ENCODE measurements at places on chromosomes 11 and 22.

DNA sequence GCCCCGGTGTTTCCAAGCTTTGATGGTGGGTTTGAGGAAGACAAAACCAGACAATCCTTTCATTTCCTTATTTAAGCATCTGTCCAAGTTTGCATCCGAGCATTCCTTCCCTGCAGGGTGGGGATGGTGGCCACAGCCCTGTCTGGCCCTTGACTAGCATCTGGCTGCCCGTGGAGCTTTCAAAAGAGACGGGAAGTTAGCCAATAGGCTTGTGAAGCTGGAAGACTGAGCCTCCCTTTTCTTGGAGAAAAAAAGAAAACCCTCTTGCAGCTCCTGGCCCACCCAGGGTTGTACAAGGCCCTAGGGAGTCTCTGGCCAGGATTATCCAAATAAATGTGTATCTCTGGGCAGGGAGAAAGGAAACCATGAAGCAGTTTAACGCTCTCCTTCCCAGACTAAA lies 60.6 kb downstream of the MICAL2 start:
- no peak for DNase-seq

DNA sequence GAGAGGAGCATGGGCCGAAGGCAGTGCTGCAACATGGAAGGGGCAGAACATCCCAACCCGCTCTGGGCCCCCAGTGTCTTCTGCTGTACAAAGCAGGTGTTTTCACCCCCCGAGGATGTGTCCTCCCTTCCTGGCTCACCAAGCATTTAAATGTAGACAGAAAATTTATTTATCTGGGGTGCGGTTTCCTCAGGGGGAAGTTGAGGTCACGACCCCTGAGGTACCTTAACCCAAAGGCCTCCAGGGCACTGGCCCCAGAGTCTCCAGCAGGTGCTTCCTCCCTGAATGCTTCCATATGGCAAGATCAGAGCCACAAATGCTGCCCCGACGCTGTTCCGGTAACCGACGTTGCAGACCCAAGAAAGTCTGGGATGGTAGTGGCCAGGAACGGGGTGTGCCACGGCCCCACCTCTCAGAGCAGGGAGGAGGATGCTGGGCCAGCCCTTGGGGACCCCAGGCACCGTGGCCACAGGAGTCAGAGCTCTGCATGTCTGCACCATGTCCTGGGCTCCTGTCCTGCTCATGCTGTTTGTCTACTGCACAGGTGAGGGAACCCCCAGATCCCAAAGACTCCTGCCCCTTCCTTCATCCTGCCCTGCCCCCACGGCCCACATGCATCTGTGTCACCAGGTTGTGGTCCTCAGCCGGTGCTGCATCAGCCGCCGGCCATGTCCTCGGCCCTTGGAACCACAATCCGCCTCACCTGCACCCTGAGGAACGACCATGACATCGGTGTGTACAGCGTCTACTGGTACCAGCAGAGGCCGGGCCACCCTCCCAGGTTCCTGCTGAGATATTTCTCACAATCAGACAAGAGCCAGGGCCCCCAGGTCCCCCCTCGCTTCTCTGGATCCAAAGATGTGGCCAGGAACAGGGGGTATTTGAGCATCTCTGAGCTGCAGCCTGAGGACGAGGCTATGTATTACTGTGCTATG lies at the start of gene VPREB1:
Gene VPREB1 (plus strand): TSS at position 471 of the 935 bp plus-strand sequence. CDS start 28 bp downstream, at position 499.
- no peak for DNase-seq

DNA sequence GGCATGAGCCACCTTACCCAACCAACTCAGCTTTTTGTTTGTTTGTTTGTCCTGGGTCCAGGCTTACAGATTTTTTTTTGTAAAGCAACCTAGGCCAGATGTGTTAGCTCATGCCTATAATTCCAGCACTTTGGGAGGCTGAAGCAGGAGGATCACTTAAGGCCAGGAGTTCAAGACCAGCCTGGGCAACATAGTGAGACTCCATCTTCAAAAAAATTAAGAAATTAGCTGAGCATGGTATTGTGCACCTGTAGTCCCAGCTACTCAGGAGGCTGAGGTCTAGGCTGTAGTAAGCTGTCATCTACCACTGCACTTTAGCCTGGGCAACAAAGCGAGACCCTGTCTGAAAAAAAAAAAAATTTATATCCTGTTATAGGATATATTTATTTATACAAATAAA lies 28.7 kb upstream of the GRK2 start:
- DNase-seq = no peak

DNA sequence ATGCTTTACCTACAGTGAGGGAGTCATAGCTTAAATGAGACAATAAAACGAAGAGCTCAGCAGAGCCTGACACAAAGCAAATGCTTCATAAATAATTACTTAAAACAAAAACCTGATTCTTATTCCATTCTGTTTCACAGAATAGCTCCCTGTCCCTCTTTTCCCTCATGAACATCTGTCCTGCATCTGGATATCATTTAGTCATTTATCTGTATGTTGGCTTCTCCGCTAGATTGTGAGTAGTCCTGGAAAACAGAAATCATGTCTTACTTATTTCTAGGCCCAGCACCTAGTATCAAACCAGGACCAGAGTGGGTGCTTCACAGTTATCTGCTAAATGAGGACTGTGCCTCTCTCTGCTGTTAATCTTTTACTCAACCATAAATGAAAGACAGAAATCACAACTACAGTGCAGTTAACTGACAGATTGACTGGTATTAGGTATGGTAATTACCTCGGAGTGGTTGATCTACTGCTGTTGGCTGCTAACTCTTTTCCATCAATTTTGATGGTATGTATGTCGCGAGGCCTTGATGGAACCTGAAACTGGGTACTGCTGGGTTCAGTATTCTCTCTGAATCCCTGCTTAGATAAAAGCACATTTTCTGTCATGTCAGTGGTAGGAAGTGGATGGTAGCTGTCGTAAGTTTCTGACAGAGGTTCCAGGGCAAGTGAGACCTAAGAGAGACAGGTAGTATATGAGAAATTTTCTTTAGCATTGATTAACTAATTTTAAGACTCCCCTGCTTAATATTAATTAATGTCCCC lies 31.5 kb downstream of the C2CD3 start:
- DNase-seq = no peak

DNA sequence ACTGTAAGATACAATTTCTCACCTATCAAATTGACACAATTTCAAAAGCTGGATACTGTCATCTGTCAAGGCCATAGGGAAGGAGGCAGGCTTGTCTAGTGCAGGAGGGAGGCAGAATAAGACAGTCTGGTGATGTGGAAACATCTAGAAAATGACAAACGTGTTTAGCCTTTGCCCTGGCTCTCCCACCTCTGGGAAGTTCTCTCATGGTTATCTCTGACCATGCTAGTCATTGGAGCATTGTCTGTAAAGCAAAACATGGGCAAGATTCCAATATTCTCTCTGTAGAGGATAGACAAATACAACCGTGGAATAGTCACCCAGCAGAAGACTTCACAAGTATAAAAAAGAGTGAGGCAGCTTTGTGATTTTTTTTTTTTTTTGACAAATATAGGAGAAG lies 9.1 kb upstream of the SERHL2 start:
- DNase-seq = no peak

DNA sequence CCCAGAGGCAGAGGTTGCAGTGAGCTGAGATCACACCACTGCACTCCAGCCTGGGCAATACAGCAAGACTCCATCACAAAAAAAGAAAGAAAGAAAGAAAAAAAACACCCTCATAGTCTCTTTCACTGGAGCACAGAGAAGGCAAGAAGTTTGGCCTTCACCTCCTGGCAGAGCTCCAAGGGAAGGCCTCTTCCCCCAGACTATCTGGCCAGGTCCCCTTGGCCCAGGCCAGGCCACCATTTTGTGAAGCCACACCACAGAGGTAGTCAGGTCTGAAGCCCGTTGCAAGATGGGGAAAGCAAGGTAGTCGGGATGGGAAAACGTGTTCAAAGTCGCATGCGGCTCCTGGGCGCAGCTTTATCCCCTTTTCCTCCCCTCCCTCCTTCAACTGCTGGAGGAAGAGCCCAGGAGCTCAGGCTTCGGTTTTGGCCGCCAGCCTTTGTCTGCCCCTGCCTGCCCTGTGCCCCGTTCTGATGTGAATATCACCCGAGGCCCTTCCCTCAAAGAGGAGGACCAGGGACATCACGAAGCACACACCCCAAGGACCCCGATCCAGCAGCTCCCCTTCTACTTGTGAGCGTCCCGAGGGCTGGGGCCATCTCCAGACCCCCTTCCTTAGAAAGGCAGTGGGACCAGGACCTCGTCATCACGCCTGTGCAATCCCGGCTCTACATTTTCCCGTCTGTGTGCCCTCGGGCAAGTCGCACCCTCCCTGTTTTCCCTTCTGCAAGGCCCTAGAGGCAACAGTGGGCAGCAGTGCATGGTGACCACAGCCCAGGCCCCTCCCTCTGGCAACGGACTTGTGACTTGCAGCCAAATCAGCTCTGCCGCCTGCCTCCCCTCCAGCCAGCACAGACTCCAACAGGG lies 17.7 kb downstream of the CABP7 start:
- DNase-seq = no peak

DNA sequence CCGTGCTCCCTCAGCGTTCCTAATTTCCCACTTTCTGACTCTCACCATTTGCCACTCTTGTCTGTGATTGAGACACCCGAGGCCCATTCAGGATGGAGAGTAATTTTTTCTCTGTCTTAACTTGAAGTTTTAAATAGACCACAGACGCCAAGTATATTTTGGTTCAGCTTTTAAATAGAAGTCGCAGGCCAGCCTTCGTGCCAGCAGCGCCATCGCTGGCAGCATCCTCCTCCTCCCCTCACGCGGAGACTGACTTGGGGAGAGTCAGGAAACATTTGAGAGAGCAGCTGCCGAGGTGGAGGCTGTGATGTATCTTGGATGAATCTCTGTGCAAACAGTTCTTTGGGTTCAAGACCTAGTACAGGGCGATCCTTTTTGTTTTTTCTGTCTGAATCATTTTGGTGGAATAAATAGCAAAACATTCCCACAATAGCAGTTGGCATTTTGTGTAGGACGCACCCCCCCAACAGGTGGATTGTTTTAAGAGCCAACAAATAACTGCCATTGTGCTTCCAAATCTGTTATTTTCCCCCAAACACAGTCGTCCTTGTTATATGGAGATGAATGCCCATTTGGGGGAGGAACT lies 889 bp upstream of the DMC1 start:
- DNase-seq = no peak

Measured in stimulated activated CD8-positive, alpha-beta memory T cell treated with anti-CD3 and anti-CD28 coated beads, Interleukin-4, amount 100 ng/mL, for 24 hours (primary cell).